ENCODE measurements at places on chromosomes 16 and 17.

- no peak for DNase-seq
Observed at GRCh38 chr17:62778990-62779681, 29.0 kb downstream of the MARCHF10 start.

- no peak for DNase-seq
Observed at GRCh38 chr16:2761472-2761871, 9.0 kb downstream of the SRRM2 start.

GRCh38 chr17:57317079-57317478 is 60.8 kb downstream of the MSI2 start:
- DNase-seq = no peak

GRCh38 chr17:67403065-67403464 is 26.0 kb downstream of the PITPNC1 start:
- DNase-seq = no peak

DNA sequence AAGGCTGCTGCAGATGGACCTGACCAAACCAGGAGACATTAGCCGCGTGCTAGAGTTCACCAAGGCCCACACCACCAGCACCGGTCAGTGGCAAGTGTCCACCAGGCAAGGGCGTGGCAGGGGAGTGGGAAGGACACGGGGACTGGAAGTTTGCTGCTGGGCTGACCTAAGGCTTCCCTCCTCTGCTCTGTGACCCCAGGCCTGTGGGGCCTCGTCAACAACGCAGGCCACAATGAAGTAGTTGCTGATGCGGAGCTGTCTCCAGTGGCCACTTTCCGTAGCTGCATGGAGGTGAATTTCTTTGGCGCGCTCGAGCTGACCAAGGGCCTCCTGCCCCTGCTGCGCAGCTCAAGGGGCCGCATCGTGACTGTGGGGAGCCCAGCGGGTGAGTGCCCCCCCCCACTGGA is 4.8 kb downstream of the HSD11B2 start:
- no peak for DNase-seq

GRCh38 chr17:10439816-10440215 is 18.1 kb upstream of the MYH8 start:
- no peak for DNase-seq

DNA sequence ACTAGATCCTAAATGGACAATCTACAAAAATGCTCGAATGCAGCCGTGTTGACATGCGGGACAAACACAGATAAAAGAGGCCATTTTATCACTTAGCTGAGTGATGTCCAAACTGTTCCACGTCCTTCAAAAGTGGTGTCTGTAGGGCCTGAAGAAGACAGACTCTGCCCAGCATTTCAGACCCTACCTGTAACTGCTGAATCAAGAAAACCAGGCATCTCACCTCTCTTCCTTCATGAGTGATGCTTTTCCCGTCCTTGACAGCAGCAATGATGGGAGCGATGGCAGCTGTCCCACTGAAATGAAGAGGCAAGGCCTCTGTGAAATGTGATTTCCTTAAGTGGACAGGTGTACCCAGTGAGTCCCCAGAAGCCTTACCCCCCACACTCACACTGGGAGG is 12.3 kb downstream of the ELAC2 start:
- DNase-seq = no peak

- DNase-seq = no peak
Observed at GRCh38 chr17:31550389-31551056, 159.0 kb downstream of the RAB11FIP4 start.

DNA sequence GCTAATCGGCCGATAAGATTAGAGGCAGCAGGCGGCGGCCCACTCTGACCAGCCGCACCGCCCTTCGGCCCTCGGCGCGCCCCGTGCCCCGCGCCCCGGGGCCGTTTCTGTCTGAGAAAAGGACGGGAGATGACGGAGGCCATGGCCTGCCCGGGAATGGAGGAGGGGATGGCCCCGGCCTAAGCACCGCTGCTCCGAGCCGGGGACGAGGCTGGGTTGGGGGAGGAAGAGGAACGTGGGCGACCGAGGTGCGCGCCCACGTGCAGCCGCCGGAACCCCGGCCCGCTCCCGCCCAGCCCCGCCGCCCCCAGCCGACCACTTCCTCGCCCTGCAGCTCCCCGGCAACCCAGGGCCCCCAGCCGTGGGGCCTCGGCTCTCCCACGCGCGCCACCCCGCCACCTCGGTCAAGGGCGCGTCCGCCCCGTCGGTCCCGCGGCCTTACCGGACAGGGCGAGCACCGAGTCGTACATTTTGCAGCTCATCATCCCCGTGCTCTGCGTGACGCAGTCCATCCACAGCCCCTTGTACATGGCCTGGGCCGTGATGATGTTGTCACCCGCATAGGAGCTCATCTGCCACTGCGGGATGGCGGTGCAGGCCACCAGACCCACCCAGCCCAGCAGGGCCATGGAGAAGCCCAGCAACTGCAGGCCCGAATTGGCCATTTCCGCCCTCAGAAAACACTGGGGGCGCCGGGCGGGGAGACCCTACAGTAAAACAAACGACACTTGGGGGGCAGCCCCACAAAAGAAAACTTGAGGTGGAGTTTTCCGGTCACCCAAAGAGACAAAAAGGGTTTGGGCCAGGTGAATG is 693 bp downstream of the CLDN7 start:
- DNase-seq = no peak

DNA sequence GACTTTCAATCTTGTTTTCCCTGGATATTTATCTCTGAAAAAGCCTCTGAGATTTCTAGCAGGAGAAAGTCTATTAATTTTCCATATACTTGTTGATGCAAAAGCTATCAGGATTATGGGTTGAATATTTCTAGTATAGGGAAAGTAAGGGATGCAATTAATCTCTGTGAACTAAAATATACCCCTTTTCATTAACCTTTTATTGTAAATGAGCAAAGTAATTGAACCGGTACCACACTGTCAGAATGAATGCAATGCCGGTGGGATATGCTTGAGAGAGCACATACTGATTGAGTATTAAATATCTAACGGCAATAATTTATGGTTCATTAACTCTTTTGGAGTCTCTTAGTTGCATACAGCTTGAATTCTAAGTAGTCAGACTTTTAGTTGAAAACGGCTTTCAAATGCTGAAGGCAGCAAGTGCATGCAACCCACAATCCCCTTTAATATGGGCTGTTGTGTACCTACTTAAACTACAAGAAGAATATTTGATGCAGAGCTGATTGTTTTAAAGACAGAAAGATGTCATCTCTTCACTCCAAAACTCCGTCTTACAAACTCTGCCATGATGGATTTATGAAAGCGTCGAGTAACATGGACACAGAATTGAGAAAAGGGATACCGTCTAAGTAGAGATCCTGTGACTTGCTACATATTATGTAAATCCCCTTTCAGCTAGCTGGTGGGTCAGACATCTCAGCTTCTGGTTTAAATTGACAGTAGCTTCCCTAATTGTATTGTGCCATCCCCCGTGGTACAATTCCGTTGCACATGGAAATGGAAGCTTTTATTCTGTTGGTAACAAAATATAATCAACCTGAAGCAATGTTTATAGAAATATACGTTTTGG is 141.3 kb upstream of the CDH8 start:
- DNase-seq = no peak
